ENCODE measurements at places on chromosomes 11 and 22.

- DNase-seq, result no peak
Observed at GRCh38 chr11:103903621-103904323, 132.7 kb upstream of the DDI1 start.

DNA sequence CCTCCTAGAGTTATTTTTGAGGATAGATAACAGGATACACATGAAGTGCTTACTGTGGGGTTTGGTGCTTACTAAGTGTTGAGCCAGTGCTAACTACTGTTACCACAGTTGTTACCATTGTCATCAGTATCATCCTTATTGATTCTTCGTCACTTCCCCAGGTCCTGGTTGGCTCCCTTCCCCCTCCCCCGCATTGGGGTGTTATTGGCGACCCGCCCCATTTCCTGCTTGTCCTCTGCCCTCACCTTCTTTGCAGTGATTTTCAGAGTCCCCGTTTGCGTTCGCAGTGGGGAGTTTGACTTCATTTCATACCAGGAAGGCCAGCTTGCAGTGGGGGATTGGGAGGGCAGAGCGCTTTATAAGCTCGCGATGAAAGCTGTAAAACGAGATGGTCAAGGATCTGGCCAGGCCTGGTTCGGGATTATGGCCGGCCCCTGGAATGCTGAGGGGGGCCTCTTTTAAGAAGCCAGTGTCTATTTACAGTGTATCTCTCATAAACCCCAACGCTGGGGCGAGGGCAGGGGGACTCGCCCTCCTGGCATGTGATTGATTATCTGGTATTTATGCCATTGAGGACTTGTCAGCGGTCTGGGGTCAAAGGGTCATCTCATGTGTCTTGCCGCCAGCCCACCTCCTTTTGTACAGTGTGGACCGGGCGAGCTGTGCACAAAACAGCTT is 84.6 kb upstream of the NNMT start:
- DNase-seq, result no peak

GRCh38 chr11:46356924-46357482 is 9.7 kb downstream of the DGKZ start:
- no peak for DNase-seq

DNA sequence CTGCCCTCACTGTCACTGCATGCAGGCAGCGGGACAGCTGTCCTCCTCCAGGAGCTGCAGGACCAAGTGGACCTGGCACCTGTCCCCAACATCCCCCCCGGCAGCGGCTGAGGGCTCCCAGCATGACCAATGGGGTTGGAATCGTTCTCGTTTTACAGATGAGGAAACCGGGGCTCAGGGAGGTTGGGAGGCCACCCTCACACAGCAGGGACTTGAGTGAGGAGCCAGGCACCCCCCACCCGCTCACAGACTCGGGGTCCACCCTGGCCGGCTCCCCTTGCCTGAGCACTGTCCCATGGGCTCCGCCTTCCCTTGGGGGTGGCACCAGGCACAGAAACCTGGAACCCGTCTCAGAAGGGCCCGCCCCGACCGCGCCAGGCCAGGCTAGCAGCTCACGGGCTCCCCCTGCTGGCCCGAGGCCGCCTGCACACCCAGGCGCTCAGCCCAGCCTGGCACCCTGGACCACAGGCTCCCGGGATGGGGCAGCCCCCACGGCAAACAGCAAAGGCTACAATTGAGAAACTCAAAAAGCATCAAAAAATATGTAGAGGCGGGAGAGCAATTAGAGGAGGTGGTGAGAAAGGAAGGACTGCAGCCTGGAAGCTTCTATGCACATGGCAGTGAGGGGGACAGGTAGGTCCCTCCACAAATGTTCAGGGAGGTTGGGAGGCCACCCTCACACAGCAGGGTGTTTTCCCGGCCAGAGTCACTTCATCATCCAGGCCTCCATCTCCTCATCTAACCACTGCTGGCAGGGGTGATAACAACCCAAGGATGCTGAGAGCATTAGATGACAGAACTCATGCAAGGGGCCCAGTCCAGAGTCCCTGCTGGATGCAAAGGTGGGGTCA is 12.8 kb downstream of the MACROD1 start:
- DNase-seq, result peak; percentile 94

- no peak for DNase-seq
Observed at GRCh38 chr11:127130321-127130720, 129.8 kb upstream of the KIRREL3 start.

DNA sequence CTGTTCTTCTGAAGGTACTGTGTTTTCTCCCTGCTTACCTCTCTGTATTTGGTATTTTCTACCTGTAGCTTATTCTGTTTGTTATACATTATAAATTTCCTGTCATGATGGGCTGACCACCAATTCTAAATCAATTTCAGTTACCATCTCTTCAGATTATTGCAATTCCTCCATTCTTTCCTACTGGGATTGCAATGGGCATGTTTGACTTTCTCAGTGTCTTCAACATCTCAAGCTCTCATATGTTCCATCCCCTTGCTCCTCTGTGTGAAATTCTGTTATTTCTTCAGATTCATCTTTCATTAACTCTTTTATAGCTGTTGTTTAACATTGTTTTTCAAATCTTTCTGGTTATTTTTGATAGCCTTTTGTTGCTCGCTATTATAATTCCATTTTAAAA is 15.5 kb upstream of the C22orf39 start:
- no peak for DNase-seq

DNA sequence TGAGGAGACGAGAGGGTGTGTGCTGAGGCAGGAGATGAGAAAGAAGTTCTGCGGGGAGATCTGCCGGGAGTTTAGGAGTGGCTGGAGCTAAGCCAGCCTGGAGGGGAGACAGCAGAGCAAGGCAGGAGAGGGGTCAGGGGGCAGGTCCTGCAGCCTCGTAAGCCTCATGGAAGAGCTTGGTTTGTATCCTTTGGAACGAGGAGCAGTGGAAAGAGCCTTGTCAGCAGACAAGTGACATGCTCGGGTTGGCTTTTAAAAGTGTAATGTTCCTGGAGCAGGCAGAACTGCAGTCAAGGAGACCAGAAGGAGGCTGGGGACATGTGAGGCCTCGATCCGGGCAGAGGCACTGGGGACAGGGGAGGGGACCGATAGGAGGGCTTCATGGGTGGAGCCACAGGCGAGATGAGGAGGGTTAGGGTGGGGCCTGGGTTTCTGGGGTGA is 21.4 kb upstream of the TUB start:
- DNase-seq, result no peak

DNA sequence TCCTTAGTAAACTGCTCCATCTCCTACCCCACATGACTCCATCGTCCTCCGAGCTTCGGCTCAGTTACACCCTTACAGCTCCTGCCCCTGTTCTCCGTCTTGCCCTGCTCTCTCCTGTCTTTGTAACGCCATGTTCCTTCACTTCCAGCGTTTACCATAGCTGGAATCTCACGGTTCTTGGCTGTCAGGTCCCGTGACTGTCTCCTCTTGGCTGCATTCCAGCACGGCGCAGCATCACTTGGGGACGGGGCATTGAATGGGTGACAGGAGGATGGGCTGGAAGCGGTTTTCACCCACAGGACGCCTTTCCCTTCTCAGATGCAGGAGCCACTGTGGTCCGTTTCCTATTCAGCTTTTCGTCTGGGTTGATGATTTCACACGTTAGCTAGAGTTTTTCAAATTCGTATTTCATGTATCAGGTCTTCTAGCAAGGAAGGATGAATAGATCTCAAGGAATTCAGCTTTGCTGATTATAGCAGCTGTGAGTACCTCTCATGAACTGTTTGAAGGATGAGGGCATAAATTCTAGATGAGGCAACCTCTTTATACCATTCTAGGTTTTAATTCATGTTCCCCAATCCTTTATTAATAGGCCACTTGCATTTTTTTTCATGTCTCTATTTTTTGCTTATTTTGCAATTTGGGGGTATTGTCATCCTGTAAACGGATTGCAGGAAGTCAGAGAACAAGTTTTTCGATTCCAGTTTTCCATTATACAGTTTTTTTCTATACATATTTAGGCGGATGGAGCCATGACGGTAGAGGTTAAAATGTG is 29.1 kb downstream of the ZBED4 start:
- DNase-seq, result no peak

DNA sequence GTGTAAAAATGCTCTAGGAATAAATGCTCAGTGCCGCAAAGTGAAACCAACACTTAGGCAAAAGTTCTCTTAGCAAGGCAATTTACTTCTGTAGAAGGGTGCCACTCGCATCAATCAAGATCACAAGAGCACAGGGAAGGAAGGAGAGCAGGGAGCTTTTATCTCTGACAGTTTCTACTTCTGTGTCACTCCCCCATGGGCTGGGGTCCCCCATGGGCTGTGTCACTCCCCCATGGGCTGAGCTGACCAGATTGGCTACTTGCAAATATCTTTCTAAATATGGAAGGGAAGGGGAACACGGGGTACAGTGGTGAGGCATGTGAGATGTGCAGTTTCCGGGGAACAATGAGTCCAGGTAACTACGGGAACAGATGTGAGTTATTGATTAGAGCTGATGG is 397 bp downstream of the OR52N2 start:
- DNase-seq, result no peak

DNA sequence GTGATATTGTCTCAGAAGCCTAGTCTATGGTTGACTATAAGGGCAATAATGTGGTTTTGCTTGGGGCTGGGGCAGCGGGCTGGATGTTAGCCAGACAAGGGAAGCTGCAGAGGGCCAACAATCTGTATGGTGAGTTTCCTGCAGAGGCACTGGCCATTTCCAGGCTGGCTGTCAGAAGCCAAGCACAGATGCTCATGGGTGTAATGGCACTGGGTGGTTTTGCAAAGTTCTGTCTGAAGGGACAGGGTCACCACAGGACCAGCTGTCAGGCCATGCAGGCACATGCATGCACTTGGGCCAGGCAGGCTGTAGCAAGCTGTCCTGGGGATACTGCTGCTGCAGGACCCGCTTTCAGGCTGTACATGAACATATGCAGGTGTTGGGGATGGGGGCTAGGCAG is 41.7 kb upstream of the MUC15 start:
- DNase-seq, result no peak

DNA sequence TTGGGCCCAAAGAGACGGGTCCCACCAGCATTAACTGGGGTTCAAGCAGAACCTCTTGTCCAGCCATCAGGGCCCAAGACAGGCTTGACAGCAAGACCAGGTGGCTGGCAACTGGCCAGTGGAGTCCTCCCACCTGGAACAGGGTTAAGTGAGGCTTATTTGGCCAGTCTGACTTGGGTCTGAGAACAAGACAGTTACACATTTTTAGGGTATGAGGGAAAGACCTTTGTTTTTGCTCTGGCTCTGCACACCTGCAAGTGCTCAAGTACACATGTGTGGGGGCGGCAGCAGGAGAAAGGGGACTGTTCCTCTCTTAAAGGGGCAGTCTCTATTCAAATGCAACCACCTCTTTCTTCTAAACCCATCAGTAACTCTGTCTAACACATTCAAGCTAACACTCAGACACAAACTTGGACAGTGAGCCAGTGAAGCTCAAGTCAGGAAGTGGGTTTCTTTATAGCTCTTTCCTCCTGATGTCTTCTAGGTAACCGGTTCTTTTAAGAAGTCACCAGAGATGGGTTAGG is 116.2 kb downstream of the ETS1 start:
- no peak for DNase-seq

GRCh38 chr11:122115524-122116379 is at the start of gene BLID:
Gene BLID, minus strand, starts transcription at chr11:122116215. Its CDS starts 293 bp downstream, at chr11:122115922.
- no peak for DNase-seq

DNA sequence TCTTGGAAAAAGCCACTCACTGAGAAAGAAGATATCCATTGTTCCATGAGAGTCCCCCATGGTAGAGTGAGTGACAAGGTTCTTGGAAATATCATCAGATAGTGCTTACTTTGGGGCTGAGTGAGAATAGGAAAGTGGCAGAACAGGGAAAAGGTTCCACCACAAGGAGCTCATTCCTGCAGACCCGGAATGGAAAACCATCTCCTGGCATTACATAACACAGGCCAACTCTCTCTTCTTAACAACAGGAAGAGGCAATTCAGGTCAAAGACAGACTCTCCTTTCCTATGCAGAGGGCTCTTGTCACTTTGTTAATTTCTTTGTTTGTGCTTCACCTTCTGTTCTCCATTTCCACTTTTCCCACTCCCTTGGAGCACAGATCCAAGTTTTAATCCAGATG is 259.7 kb downstream of the KIRREL3 start:
- DNase-seq, result no peak

GRCh38 chr11:48064306-48064705 is 83.9 kb downstream of the PTPRJ start:
- DNase-seq, result no peak

GRCh38 chr11:56716379-56716854 is 17.5 kb downstream of the OR9G1 start:
- DNase-seq, result no peak

DNA sequence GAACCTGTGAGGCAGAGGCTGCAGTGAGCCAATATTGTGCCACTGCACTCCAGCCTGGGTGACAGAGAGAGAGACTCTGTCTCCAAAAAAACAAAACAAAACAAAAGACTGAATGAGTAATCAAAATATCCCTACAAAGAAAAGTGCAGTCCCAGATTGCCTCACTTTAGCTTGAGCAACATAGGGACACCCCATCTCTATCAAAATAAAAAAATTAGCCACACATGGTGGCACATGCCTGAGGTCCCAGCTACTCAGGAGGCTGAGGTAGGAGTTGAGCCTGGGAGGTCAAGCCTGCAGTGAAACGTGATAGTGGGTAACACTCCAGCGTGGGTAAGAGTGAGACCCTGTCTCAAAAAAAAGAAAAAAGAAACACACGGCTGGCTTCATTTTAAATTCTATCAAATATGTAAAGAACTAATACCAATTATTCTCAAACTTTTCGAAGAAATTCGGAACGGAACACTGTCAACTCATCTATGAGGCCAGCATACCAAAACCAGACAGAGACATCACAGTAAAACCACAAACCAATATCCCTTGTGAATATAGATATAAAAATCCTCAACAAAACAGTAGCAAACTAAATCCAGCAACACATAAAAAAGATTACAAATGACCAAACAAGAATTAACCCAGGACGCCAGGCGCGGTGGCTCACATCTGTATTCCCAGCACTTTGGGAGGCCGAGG is 12.9 kb downstream of the CHEK2 start:
- DNase-seq, result no peak

- no peak for DNase-seq
Observed at GRCh38 chr22:22666307-22667091, 22.1 kb downstream of the GGTLC2 start.

DNA sequence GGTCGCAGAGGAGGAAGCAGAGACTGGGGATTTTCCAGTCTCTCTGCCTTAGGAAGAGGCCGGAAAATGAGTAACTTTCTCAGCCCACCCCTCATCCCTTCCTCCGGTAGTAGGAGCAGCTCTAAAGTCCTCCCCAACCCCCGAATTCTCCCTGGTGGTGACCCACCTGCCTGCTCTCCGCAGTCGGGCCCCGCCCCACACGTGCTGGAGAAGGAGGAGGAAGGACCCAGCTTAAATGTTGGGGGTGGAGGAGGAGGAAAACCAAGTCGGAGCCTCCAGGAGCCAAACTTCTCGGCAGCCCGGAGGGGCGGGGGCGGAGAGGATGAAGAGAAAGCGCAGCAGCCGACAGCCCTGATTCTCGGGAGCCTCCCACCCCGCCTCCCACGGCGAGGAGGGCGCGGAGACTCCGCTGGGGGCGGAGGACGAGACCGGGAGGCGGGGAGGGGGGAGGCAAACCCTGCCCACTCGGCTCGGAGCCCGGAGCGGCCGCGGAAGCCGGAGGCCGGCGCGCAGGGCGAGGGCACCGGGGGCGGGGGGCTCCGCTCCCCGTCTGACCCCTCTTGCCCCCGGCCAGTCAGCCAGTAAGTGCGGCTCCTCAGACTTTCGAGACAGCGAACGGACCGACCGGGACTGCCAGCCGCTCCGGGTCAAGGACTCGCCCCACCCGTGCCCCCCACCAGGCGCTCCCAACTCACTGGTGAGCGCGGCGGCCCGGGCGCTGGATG is at the start of gene TPBGL:
TPBGL (plus strand) TSS at position 464 of the 725 bp plus-strand sequence. CDS start 276 bp downstream, outside the sequence.
- peak; percentile 12 for DNase-seq

Data from posterior cingulate gyrus (tissue), 11 donors.